ENCODE measurements at places on chromosomes 12 and 14. TPM values are rescaled to one million over a fixed set of nuclear protein-coding genes. Genes with fewer than 3 reads are reported as not detected.

GLIPR1L1 gene
- not detected for total RNA-seq

DEPDC4 gene
- 2.1 TPM for total RNA-seq

PMCH gene
- 2.8 TPM for total RNA-seq

B4GALNT1 gene
- total RNA-seq: 1.9 TPM

RAPGEF3 gene
- total RNA-seq: 0.20 TPM
